GM23248 (cell line): ENCODE measurements at places on chromosomes 5 and 9.

GRCh38 chr5:118301696-118302095 is 686.7 kb downstream of the DTWD2 start:
- no peak for DNase-seq

- no peak for DNase-seq
Measured at GRCh38 chr5:158848634-158849033, 251.1 kb downstream of the EBF1 start.

GRCh38 chr5:164220522-164220921 is 715.1 kb downstream of the MAT2B start:
- no peak for DNase-seq

GRCh38 chr9:37760416-37761161 is 7.0 kb downstream of the TRMT10B start:
- peak; percentile 79 for DNase-seq

GRCh38 chr5:96873449-96873848 is 2.9 kb upstream of the ERAP2 start:
- no peak for DNase-seq

DNA sequence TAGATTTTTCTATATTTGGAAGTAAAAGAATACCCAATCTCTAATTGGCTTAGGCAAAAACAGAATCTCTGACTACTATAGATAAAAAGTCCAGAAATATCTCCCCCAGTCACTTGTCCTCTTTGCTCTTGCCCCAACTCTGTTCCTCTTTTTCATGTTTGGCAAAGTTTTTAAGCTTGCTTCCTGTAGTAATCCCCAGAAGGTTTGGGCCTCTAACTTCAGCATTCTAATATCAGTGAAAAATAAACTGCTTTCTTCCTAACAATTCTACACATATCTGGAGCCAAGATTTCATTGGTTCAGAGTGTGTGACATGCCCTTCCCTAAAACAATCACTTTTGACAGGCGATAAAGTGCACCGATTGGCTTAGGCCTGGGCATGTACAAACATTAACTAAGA is 1680.3 kb downstream of the MAT2B start:
- DNase-seq: no peak

DNA sequence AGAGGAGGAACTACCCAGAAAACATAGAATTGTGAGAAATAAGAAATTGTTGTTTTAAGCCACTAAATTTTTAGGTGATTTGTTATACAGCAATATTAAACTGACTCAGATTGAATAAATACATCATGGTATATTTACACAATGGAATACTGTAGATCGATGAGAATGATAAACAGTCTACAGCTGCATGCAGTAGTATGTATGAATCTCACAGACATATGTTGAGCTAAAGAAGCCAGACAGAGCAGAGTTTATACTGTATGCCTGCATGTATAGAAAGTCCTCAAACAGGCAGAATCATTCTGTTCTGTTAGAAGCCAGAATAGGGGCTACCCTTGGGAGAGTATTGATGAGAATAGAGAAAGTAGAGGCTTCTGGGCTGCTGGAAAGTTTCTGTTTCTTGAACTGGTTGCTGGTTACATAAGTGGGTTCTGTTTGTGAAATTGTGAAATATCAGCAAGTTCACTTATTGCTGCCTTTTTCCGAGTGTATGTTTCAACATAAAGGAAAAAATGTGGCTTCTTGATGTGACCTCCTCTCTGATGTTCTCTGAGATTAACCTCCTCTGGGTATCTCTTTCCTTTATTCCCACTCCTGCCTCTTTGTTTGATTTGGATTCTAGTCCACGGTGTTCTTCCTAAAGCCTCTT is 9.6 kb downstream of the KIAA1958 start:
- DNase-seq: no peak

DNA sequence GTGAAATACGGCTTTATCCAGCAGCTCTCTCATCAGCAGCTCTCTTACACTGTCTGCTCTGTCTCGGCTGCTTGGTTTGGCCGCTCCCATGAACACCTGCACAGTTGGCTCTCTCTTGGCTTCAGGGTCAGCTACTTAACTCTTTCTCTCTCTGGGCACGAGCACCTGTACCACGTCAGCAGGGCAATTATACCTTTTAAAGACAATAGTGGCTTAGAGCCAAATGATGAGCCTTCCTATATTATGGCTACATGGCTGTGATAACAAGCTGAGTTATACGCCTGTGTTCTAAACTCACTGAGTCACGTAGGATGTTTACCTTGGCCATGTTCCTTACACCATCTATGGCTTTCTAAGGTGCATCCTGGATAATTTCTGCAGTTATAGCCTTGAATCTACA is 69.2 kb upstream of the CTNND2 start:
- DNase-seq: no peak

- DNase-seq: peak; percentile 76
Measured at GRCh38 chr9:118595719-118596305, 773.4 kb downstream of the BRINP1 start.

DNA sequence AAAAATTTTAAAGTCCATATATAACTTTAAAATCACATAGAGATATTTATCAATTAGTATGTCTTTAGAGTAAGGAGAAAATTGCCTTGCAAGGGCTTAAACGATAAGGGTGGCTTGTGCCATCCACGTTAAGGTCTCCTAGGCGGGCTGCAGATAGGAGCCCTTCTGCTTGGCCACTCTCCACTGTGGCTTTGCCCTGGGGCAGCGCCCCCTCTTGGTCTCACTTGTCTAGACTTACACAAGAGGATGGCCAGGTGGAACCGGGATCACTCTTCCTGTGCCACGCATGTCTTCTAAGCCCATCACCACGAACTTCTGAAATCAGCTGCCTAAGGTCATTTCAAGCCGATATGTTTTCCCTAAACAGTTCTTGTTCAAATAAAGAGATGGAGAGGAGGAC is 2.9 kb downstream of the FPGS start:
- peak; percentile 54 for DNase-seq

DNA sequence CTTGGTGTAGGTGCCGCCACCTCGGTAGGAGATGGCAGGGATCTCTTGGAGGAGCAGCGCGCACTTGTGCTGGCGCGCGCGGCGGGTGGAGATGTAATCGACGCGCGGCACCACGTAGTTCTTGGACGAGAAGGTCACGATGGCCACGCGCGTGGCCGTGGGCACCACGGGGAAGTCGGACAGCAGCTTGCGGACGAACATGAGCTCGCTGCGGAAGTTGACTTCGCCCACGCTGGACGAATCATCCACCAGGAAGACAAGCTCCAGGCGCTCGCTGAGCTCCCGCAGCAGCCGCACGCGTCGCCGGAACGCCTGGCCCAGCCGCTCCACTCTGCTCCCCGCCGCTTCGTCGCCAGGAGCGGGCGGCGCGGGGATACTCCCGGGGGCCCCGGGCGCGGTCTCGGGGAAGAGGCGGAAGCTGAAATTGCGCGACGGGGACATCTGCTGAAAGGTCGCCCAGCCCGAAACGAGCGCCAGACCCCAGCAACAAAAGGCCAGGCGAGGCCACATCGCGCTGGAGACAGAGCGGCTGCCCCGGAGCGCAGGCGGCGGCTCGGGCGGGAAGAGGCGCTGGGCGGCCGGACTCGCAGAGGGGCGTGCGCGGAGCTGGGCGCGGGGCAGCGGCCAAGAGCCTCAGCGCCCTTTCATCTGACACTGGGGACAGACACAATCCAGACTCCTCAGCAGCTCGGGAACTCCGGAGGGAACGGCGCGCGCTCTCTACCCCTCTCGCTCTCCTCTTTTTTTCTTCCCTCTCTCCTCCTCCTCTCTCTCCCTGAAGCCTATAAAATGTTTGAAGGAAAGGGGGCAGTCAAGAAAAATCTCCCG is at the start of gene SVEP1:
TSS of gene SVEP1 (minus strand) at position 708 of the 828 bp plus-strand sequence. CDS start at position 510, 198 bp downstream.
- peak; percentile 92 for DNase-seq

DNA sequence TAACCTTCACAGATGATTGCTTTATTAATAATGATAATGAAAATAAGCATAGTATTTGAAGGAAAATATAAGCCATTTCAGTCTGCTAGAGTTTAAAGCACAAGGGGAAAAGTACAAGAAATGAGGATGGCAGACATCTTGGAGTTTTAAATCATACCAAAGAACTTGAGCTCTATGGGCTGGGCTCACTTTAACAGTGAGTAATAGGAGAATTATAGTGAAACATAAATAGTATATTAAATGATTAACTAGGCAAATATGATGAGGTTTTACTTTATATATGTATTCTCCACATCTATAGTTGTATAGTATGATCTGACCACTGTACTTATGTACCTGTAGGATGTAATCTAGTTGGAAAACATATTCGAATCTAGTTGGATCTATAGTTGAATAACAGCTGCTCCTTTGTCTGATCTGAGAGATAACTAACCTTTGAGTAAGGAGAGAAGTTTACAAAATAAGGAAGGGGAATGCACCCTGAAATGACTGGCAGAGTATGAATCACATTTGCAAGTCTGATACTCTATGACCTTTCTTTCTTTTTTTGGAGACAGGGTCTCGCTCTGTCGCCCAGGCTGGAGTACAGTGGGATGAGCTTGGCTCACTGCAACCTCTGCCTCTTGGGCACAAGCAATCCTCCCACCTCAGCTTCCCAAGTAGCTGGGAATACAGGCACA is 17.6 kb downstream of the MEGF9 start:
- DNase-seq: no peak

DNA sequence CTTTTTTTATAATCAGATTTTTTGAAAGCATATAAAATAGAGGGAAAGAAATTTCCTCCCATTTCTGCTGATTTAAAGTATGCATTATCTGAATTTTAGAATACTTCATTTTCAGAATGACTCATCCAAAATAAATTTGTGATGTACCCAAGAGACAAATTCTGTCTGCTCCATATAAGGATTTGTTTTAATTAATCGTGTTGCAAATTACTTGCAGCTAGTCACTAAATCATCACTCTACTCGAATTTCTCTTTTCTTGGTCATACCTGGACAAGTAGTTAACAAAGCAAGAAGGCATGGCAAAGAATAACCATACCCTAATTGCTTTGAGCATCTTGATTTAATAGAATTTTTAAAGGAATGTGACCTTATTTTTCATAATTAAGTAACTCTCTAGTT is 284.1 kb upstream of the GRAMD2B start:
- peak; percentile 25 for DNase-seq

- DNase-seq: no peak
Measured at GRCh38 chr5:135313946-135314345, 85.1 kb downstream of the MACROH2A1 start.

- DNase-seq: peak; percentile 0
Measured at GRCh38 chr5:106454651-106455415, 1215.9 kb downstream of the EFNA5 start.

DNA sequence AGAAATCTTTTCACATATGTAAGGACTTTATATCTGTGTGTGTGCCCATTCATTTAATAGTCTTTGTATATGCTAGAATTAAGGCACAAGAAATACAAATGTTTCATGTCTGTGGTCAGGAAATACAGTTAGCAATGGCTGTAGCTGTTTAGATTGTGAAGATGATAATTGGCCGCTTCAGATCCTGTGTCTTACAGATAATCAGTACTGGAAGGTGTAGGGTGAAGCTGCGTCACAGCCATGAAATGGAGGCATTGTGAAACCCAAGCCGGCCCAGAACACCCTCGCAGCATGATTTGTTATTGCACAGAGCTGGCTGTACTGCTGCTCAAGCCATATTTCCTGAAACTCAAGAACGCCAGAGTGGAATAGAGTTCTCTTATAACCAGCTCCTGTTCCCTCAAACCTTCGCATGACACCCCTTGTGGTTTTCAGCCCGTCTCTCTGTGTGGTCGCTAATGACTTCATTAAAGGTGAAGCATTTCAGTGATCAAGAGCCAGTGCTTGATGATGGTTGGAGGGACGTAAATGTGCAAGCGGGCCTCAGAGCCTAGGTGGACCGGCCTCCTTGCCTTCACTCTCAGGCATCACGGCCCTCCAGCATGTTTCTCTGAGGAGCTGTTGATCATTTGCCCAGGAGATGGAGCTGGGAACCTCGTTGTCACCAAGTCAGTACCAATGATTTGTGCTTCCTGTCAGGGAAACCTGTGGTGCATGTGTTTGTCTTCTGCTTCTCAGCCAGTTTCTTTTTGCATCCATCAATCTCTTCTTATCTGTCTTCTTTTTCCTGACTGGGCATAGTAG is 80.1 kb downstream of the F2RL2 start:
- DNase-seq: no peak

GRCh38 chr5:75756211-75756610 is 39.0 kb upstream of the POC5 start:
- no peak for DNase-seq

GRCh38 chr5:173247041-173247440 is 12.0 kb upstream of the NKX2-5 start:
- DNase-seq: no peak

DNA sequence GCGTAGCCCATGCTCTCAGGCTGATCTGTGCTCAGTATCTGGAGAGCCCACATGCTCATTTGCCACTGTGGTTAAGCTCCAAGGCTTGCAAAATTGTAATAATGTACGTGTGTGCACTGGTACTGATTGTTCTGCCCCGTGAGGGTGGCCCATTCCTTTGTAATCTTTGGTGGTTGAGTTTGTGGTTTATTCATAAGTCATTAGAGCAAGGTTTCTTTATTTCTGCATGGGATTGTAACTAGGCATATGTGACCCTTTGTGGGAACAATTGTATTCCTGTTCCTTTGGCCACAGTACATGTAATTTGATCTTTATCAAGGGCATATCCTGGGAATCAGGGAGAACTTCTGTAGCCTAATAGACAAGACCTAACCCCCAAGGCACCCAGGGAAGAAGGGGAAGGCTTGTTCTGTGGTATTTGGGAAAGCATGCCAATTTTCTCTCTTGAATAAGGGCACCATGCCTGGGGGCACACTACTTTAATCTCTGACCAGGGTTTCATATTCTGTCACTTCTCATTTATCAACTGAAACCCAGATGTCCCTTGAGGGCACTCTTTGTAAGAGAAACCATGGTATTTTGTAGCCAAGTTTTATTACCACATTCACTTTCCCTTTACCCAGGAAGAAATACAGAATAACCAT is 74.6 kb downstream of the NPR3 start:
- DNase-seq: no peak

- no peak for DNase-seq
Measured at GRCh38 chr5:170067574-170068170, 38.0 kb upstream of the FOXI1 start.

GRCh38 chr5:54844905-54845566 is 140.4 kb downstream of the ESM1 start:
- DNase-seq: peak; percentile 56

DNA sequence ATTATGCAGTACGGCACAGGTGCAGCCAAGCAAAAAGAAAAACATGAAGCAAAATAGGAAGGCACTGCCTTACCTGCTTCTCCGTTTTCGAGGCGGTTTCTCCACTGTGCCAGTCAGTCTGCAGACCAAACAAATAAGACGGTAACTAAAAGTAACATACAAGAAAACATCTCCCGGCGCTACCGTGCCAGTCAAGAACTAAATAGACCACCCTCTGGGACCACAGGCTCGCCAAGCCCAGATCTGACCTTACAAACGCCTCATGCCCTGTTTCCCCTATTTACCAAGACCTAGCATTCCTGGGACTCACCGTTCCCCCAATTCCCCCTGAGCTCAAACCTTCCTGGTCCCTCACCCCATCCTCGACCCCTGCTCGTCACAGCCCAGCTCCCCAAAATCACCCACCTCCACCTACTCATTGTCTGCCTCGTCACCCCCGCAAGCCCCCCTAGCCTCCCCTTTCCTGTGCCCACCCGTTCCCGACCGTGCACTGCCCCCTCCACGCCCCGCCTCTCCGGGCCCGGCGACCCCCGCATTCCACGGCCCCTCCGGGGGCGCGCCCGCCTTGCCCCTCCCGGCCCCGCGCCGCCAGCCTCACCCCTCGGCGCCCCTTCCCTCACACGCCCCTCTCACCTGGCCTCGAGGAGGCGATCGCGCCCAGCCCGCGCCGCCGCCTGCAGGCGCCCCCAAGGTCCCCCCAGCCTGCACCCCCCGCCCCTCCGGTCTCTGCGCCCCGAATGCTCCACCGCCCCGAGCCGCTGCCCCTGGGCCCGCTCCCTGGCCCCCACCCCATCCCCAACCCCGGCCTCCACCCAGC is 560 bp downstream of the SCAI start:
- DNase-seq: peak; percentile 17

- DNase-seq: peak; percentile 11
Measured at GRCh38 chr5:73858776-73859175, 232.8 kb downstream of the ARHGEF28 start.
